Type B pancreatic cell (in vitro differentiated cells): ENCODE measurements at places on chromosomes 12 and 14. TPM values are rescaled to one million over a fixed set of nuclear protein-coding genes. Genes with fewer than 3 reads are reported as not detected.

Gene ALG10
- 12.4 and 17.3 TPM in 2 replicates for total RNA-seq

Gene METTL17
- total RNA-seq = 59.7 and 88.1 TPM in 2 replicates

Gene RCOR1
- total RNA-seq = 35.3 and 37.5 TPM in 2 replicates

DNA sequence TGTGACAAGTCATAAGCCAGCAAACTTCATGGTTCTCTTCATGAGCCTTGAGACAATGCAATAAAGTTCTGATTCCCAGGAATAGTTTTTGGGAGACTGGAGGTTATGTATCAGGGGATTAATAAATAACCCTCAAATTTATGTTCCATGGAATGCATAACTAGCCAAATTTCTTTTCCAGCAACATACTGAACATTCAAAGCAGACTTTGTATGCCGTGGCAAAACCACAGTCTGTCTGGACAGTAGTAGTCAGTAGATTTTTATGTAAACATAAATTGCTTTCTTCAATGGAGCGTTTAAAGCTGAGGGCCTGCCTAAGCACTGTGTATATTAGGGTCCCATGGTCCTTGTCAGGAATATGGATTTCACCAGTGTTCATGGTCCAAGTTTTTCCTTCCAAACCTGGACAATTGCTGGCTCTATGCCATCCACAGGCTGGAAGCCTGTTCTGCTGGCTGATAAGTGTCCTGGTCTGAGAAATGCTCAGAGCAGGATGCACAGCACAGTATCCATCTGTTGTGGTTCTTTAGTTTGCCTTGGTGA, 144.9 kb downstream of the SRGAP1 start:
- DNase-seq = no peak

Gene TMEM119
- total RNA-seq = 0.33 and 27.2 TPM in 2 replicates

DNA sequence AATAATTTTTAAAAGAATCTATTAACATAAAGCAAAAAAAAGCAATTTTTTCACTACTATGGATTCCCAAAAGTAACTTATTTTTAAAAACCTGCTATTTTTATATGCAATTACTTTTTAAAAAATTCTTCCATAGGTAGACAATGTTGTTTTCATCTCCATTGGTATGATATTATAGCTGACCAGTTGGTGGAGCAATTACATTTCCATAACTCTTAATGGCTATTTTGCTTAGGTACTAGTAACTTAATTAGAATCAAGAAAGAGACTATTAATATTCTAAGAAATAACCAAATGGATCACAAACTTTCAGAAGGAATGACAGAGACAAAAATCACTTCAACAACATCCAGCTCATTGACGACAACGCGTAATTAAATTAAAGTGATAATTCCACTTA, 64.7 kb upstream of the PTCSC3 start:
- no peak for DNase-seq

Gene B4GALNT1
- 0.64 and 5.9 TPM in 2 replicates for total RNA-seq

Gene SLC10A1
- total RNA-seq = not detected in 2 replicates

DNA sequence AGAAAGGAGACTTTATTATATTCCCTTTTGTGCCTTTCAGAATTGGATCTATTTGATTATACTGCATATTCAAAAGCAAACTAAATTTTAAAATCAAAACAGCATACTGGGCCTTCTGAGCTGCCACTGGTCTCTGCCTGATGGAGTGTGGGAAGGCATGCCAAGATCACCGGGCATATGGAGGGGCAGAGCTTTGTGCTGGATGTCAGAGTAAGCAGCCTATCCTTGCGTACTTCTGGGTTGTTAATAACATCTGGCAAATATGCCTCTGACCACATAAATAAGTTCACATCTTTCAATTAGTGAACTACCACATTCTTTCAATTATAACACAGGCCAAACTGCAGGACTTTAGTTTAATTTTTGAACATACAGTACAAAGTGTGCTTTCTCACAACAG, 18.3 kb downstream of the MLH3 start:
- no peak for DNase-seq

Gene OR6C2
- total RNA-seq = not detected in 2 replicates
